ENCODE measurements at places on chromosomes 5 and 9.

GRCh38 chr5:111256128-111256527 is 31.9 kb downstream of the CAMK4 start:
- DNase-seq: no peak

DNA sequence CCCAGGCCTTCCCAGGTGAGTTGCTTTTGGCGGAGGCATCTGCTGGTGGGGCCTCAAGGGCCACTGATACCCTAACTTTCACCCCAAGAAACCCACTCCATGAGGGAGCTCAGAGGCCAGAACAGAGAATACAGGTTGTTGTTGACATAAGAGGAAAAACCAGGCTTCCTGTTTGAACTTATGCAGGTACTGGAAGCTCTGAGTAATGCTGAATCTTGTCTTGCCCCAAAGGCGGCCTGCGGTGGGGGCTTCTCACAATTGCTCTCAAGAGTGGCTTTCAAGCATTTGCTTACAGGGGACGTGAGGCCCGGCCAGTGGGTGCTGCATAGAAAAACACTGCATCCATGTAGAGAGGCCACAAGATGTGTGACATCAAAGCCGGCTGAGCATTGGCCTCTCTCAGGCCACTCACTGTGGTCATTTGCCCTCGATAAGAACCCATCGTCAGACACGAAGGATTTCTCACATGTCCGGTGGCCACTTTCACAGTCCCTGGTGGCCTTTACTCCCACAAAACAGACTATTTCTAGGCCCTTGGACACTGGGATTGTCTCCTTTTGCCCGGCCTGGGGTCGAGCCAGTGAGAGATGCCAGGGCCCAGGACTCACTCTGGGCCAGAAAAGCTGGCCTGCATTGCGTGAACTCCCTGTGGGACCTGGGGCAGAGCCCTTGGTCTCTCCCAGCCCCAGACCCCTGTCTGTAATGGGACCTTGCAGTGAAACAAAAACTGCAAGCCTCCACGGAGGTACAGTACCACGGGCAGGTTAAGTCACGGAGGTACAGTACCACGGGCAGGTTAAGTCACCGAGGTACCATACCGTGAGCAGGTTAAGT is 34.5 kb upstream of the TCF7 start:
- no peak for DNase-seq

GRCh38 chr5:1062761-1063568 is 48.9 kb downstream of the SLC12A7 start:
- no peak for DNase-seq

DNA sequence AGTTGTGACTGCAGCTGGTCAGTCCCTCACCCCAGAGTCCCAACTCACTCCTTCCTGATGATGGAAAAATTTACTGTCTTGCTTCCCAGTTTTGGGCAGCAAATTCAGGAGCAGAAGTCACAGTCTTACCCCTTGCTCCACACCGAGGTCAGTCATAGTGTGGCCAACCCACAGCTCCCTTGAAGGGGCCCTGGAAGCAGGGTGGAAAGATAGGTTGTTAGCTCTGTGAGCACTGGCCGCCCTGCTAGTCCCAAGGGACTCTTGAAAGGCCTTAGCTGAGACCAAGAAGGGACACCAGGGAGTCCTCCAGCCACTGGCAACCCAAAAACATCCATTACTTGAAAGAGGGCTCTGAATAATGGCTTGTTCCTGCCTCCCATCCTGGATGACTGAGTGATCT is 40.0 kb downstream of the GSN start:
- no peak for DNase-seq

DNA sequence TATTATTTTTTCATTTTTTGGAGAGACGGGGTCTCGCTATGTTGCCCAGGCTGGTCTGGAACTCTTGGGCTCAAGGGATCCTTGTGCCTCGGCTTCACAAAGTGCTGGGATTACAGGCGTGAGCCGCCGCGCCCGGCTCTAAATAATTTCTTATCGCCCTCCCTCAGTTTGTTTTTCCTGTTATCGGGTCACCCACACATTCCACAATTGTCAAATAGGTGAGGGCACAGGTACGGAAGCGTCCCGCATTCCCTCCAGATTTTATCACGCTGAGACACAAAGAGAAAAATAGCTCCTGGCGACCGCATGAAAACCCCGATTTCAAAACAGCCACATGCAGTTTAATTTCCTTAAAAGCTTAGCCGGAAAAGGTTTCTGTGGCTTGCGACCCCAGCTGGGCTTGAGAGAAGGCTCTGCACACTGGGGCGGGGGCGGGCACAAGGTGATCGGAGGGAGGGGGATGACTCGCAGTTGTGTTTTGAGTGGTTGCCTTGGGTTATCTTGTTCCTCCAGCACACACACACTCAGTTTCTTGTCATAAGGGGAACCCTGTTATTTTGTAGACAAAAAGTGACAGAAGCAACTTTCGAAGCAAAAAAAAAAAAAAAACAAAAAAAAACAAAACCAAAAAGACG is 717 bp upstream of the IQGAP2 start:
- no peak for DNase-seq

DNA sequence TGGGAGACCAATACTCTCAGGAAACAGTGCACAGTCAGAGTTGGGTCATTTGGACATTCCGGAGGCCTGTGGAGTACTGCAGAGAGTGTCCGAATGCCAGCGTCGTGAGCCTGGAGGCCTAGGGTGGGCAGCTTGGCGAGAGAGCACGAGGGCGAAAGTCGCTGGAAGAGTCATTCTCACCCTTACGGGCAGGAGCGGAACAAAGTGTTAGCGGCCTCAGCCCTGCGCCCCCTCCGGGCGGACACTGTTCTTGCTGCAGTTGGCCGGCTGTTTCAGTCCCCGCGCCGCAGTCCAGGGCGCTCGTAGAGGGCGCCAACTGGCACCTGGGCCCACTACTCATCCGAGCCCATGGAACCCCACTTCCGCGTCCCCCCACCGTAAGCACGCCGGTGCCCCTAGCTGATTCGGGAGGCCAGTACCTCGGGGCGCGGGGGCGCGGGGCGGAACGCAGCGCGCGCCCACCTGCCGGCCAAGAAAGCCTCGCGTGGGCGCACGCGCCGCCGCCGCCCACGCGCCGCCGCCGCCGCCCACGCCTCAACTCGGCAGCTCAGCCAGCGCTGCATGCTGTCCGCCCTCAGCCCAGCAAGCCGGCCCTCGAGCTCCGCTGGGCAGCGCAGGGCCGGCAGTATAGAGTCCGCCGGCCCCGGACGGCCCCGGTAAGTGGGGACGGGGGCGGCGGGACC is 99.7 kb upstream of the CCL21 start:
- DNase-seq: peak; percentile 43

DNA sequence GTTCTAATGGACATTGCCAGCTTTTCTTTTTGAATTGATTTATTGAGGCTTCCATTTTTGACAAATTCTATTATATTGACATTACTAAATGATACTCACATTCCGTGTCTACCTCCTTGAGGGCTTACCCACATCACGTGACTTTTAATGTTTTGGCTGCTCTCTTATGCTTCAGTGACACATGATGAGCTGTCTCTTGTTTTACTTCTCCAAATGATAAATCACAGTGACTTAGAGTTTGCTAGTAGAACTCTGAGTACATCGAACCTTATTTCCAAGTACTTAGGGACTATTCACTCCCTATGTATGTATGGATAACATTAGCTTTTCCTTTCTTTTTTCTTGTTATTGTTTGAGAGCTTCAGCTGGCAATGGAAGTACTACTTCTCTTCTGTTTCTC is 169.8 kb upstream of the KCNN2 start:
- DNase-seq: no peak

GRCh38 chr9:137784641-137785513 is 92.7 kb upstream of the CACNA1B start:
- DNase-seq: no peak

GRCh38 chr9:84978661-84979060 is 309.1 kb downstream of the NTRK2 start:
- DNase-seq: no peak

GRCh38 chr5:69078921-69079540 is 14.8 kb upstream of the SLC30A5 start:
- no peak for DNase-seq

- DNase-seq: no peak
Measured at GRCh38 chr9:76620996-76621395, 143.2 kb upstream of the PCA3 start.

DNA sequence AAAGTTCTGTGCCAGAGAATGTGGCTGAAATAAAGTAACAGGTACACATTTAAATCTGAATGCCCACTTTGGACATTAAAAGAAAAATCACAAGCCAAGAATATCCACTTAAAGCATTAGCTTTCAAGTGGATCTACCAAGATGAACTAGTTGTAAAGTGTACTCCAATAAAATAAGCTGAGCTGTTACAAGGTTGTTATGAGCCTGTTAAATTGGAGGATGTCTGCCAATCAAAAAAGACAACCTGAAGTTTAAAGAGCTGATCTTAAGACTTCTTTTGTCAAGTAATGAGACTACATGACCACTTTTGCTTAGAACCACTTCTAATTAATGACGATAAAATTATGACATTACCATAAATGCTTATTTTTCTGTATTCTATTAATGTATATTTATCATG is 2.4 kb downstream of the FAM200C start:
- no peak for DNase-seq

GRCh38 chr9:23590276-23591000 is 235.6 kb downstream of the ELAVL2 start:
- DNase-seq: no peak

DNA sequence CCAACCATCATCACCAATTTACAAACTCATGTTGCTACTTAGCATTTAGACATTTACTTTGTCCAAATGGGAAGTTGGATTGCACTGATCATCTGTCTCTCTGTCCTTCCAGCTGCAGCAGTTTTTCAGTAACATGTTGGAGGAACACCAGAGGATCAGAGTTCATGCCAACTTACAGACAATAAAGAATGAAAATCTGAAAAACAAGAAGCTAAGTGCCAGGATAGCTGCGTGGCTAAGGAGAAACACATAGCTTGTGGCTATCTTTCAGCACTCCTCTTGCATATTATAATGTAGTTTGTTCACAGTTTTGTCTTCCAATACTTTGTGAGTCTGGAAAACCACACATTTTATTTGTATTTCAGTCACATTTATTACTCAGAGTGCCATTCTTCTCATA is 6.4 kb upstream of the ARL14EPL start:
- DNase-seq: no peak

DNA sequence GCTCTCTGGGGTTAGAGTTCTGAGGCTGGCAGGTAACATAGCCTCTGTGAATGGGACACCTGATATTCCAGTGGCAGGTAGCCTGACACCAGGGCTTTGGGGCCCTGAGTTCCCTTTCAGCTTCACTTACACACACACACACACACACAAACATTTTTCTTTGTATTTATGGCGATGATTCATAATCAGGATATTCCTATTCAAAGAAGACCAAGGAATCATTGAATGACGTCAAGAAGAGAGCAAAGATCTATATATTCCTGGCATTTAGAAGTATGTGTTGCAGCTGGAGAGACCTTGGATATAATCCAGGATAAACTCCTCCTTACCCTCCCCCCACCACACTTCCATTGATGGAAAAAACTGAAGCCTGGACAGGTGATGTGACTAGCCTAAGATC is 7.9 kb upstream of the ENTREP1 start:
- no peak for DNase-seq

GRCh38 chr9:113574441-113575262 is 111.1 kb downstream of the RGS3 start:
- DNase-seq: no peak

- DNase-seq: no peak
Measured at GRCh38 chr5:103774721-103775120, 212.1 kb upstream of the NUDT12 start.

DNA sequence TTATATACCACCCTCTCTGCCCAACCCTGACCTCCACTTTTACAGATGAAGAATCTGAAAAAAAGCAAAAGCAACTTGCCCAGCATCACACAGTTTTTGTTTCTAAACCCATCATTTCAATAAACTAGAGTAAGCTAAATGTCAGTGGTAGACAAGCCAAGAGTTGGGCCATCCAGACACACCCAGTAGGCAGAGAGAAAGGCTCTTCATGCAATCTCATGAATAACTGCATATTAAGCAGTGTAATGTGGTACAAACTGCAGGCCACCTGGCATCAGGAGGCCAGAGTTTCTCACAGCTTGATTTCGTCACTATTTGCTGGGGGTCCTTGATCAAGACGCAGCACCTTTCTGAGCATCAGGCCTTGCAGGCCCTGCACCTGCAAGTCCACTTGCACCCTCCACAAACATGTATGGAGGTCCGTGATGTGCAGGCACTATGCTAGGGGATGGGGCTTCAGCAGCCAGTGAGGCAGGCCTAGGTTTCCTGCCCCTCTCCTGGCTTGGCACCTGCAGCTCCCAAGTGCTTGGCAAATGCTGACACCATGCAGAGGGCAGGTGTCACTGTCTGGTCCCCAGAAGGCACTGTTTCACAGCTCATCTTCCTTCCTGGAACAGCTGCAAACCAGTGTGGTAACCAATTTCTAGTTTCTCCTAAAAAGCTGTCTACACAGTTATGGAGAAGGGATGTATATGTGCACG is 29.8 kb downstream of the ADAM19 start:
- no peak for DNase-seq

- no peak for DNase-seq
Measured at GRCh38 chr5:20683241-20683940, 695.4 kb upstream of the CDH18 start.

DNA sequence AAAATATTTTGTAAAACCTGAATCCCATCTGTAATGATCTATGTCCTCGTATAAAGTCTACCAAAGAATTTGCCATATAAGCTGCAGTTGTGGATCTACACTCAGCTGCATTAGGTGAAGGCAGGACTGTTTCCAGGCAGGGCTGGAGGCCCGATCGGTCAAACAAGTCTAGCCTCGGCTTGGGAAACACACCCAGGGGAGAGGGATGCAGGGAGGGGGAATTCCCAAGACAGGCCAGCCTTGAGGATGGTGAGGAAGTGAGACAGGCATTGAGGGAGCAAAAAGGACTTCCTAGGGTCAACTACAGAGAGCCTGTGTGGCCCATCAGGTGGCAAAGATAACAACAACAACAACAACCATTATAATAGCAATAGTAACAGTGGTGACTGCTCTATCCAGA is 174.1 kb upstream of the FSTL4 start:
- no peak for DNase-seq

- DNase-seq: no peak
Measured at GRCh38 chr5:157219491-157220271, 39.0 kb downstream of the ITK start.

GRCh38 chr5:55899344-55899743 is 48.2 kb downstream of the IL31RA start:
- no peak for DNase-seq
